Pulmonary artery endothelial cell (primary cell): ENCODE measurements at places on chromosomes 13 and 19. TPM values are rescaled to one million over a fixed set of nuclear protein-coding genes. Genes with fewer than 3 reads are reported as not detected.
A peak's percentile ranks its signal among the peaks of the same experiment; 100 is the strongest.

SYNE4 gene
- under 0.01 and 0.07 TPM in 2 replicates for total RNA-seq

DNA sequence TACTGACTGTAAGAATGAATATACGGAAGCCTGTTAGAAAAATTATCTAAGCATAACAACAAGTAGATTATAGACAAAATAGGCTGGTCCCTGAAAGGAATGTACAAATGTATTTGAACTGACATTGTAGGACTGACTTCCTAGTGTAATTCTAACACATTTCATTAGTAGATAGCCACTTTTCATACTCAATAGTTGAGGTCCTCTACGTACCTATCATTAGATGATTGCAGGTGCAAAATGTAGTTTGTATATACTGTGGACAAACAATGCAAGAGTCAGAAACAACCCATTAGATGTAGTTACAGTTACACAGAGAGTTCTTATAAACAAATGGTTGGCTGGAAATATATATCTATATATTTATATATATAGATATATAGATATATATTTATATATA is 402.3 kb upstream of the SLITRK6 start:
- no peak for DNase-seq

- DNase-seq, result no peak
Observed at GRCh38 chr19:29840066-29840950, 28.5 kb downstream of the CCNE1 start.

DNA sequence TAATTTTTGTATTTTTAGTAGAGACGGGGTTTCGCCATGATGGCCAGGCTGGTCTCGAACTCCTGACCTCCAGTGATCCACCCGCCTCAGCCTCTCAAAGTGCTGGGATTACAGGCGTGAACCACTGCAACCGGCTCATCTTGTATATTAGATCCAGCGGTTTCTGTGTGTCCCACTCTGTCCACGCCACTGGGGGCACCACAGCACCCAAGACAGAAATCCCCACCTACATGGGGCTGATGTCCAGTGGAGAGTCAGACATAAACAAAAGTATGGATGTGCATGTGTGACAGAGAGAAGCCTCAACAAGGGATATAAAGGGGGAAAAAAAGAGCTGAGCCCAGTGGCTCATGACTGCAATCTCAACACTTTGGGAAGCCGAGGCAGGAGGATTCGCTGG is 65.8 kb upstream of the ADGRE5 start:
- DNase-seq, result no peak

DNA sequence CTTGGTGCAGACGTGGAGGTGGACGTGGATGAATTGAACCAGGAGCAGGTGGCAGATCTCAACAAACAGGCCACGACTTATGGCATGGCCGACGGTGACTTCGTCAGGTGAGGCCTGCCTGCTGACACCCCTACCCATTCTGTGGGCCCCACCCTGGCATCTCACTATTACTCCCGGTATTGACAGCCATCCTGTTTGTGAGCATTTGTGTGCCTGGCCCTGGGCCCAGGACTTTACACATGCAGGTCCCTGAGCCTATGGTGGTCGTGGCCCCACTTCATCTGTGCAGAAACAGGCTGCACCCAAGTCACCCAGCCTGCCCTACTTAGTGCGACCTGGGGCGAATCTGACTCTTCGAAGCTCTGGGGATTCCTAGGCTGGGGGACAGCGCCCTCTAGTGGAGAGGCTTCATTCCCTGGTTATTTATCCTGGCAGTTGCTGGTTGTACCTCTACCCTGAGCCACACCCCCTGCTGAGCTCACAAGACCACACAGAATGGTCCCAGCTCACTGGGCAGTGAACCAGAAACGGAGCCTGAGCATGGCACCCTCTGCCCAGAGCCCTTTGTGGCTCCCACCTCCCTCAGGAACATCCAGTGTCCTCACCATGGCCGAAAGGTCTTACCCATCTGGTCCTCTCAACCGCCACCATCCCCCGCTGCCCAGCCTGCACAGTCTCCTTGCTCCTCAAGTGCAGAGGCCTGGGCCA is 16.9 kb downstream of the ZNF296 start:
- peak; percentile 45 for DNase-seq
